Activated CD8-positive, alpha-beta memory T cell treated with anti-CD3 and anti-CD28 coated beads for 1 hour (primary cell): ENCODE measurements at places on chromosomes 6 and 20.

GRCh38 chr20:10558635-10559187 lies 115.1 kb downstream of the JAG1 start:
- DNase-seq = peak; percentile 4

DNA sequence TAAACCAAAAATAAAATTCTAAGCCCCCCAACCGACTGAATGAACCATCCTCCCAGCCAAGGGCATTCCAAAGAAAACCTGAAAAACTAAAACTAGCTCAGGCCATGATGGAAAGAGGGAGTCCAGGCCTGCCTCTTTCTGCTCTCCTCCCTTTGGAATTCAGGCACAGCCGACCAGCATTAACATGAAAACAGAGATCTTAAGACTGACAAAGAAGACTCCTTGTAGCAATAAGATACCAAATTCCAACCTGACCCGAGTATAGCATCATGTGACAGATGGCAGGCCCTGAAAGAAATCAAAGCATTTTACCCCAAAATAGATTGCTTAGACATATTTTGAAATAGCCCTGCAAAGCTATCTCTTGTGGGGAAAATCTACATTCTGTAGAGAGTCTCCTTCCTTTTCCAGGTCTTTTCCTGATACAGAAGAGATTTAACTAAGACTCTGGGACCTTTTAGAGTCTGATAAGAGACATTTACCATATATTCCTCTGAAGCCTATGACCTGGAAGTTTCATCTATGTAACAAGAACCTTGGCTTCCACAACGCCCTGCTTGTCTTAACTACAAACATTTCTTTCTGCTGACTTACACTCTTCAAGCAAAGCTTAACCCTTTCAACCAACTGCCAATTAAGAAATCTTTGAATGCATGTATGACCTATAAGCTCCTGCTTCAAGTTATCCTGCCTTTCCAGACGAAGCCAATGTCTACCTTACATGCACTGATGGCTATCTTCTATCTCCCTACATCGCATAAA lies 22.2 kb upstream of the TXLNB start:
- no peak for DNase-seq

- DNase-seq = no peak
Observed at GRCh38 chr6:36290668-36291620, 21.1 kb downstream of the PNPLA1 start.

DNA sequence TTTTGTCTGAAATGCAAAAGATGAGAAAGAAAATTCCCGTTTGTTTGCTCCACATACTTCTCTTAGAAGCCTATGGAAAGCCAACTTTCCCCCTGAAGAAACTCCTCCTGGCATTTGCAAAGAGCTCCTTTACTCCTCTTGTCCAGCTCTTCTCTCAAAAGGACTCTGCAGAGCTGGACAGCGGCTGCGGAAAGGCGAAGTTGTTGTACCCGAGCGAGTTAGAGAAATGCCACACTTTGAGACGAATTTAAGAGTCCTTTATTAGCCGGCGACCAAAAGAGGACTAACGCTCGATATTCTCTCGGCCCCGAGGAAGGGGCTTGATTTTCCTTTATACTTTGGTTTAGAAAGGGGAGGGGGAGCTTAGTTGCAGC lies 157.8 kb downstream of the TRIM27 start:
- DNase-seq = no peak

- DNase-seq = no peak
Observed at GRCh38 chr20:62917720-62918119, 8.6 kb downstream of the DIDO1 start.

DNA sequence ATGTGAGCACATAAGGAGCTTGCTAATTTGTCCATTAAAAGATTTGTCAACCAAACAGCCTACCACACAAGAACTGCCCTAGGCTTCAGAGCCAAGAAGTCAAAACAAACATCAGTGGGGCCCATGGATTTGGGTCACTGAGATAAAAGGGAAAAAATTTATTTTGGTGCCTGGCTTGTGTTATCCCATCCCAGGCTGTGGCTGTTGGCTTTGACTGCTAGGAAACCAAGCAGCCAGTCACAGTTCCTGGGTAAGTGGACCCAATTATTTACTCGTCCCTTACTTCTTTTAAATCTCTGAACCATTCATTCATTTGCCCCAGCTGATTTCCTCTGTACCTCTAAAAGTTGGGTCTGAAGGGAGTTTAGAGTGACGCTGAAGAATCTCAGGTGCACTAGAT lies 41.3 kb downstream of the EDN1 start:
- no peak for DNase-seq

- no peak for DNase-seq
Observed at GRCh38 chr6:130760006-130760405, 67.2 kb upstream of the SMLR1 start.

- no peak for DNase-seq
Observed at GRCh38 chr6:122207794-122208193, 191.7 kb upstream of the HSF2 start.

- DNase-seq = no peak
Observed at GRCh38 chr20:63292904-63293303, at the start of gene COL20A1. Gene COL20A1 (plus strand): TSS chr20:63293186. CDS start chr20:63295108, 1,922 bp downstream.

DNA sequence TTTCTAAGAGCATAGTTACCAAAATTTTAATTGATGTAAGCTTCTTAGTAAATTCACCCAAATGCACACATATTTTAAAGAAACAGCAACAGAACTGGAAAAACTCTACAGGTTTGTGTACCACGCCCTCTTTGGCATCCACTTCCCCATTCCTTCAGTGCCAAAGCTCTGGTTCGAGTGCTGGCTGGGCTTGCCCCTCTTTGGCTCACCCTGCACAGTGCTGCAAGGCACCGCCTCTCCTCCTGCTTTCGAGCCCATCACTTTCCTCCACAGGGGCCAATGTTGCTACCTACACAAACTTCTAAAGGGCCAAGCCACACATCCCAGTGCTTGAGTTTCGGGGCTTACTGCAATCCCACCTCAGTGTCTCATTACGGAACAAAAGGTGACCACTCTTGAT lies 9.6 kb downstream of the LRP11 start:
- no peak for DNase-seq

GRCh38 chr20:17538517-17539170 lies 7.5 kb upstream of the BFSP1 start:
- no peak for DNase-seq

DNA sequence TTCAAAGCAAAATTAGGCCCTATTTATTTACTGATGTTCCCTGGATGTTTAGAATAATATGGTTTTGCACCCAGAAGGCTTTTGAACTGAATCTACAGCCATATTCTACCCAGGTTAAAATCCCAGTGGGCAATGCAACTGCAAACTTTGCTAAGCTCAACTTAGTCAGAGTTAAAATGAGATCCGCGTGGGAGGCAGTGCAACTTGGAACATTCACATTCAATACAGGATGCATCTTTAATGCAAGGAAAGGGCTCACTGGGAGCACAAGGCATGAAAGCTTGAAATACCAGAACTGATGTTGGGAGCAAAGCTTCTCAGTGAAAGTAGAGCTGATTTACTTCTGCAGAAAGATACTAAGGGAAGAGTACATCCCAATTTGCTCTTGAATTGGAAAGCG lies 281.2 kb upstream of the DEFB112 start:
- no peak for DNase-seq

GRCh38 chr6:119035459-119035858 lies 43.0 kb downstream of the FAM184A start:
- DNase-seq = no peak

DNA sequence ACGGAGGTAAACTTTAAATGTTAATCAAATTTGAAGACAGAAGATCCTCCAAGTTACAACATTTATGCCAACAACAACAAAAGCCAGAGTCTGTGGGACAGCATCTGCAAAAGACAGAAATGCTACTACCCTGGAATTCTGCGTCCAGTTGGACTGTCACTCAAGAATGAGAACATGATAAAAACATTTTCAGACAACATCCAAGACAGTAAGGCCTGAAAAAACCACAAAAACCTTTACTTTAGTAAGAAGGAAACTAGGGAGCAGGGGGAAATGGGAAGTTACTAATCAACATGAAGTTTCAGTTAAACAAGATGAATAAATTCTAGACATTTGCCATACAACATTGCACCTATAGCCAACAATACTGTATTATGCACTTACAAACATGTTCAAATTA lies 77.6 kb downstream of the MLIP start:
- DNase-seq = no peak

DNA sequence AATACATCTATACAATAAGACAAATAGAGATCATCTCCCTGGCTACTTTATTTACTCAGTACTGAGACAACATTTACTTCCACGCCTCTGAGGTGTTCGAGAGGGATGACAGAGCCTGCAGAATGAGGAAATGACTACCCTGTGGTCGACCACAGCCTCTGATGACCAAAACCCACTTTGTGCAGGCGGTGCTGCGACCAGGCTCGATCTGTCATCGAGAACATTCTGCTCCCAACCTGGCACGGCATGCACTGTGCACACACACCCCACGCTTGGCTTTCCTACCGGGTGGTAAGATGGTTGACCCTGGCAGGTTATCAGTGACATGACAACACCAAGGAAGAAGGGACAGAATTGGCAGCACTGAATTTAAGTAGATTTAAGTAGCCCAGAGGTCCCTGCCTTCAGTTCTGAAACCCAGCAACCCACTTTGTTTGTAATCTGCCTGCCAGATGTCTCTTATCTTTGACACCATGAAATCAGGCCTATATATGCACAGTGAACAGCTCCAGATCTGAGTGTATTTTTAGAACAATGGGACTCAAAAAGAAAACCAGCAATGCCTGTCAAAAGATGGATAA lies 42.6 kb downstream of the TTI1 start:
- DNase-seq = peak; percentile 29

- no peak for DNase-seq
Observed at GRCh38 chr20:23541330-23541729, 27.0 kb downstream of the CST9L start.

- no peak for DNase-seq
Observed at GRCh38 chr6:47665112-47665511, 33.3 kb upstream of the ADGRF4 start.

GRCh38 chr20:49028684-49029083 lies 17.4 kb upstream of the CSE1L start:
- DNase-seq = no peak

- no peak for DNase-seq
Observed at GRCh38 chr6:37936150-37936549, 116.6 kb downstream of the ZFAND3 start.

DNA sequence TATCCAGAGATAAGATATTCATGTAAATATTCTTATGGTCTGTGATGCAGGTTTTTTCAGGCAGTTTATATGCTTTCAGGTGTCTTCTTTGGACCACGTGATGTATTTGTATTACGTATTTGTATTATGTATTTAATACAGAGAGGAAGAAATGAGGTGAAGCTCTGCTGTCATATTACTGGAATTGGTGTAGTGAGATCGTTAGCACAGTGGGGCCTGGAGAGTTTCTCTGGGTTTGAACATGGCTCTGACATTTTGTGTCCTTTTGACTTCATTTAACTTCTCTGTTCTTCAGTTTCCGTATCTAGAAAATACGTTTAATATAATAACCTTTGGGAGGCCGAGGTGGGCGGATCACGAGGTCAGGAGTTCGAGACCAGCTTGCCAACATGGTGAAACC lies 1.6 kb upstream of the PRIM2 start:
- DNase-seq = no peak

DNA sequence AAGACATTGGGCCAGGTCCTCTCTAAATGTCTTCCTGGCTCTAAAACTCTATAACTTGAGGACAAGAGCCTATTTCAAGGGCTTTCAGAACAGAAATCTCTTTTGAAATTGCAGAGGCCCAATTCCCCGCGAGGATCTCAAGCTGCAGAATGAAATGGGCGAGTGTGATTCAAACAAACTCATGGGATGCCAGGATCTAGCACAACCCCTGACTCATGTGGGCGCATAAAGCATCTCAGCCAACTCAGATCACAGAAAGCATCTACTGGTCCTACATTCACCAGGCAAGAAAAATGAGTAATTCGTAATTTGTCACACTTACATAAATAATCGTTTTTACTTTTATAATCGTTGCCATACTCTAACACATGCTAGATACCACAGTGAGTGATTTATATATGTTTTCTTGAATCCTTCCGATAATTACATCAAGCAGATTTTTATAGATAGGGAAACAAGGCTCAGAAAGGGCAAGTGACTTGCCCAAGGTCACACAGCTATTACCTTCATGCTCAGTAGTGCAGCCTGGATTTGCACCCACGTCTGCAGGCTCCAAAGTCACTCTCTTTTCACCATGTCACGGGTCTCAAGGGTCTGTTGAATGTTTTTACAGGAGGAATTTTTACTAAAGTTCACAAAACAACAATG lies 26.2 kb downstream of the FOXF2 start:
- DNase-seq = no peak

DNA sequence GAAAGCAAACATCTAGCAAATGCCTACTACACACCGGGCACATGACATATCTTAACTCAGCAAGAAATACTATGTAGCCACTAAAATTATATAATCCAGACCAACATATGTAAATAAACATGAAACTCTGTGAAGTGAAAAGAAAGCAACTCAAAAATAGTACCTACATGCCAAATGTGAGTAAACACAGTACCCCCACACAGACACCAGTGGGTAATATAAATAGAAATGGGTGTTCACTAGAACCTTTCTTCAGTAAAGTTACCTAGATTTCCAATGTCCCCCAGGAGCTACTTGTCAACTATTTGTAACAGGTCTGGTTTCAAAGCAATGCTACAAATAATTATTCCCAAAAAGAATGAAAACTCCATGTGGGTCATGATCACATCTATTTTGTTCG lies 25.5 kb downstream of the TRERF1 start:
- DNase-seq = no peak

DNA sequence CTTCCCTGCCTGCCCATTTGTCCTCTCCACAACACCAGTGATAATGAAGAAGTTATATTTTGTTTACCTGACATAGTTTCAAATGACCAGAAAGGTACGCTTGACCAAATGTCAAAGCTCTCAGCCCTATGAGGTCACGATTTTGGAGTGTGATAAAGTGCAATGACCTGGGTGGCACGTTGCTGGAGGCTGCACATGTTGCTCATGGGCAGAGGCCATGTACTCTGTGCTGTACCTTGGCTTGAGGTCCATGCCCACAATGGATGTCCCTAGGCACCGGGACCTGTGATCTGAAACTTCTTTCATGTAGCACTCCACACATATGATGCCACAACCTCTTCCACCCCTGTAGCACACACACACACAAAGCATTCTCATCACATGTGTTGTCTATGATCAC lies 164.0 kb upstream of the HEY2 start:
- no peak for DNase-seq

GRCh38 chr6:103723438-103724322 lies 1136.0 kb downstream of the HACE1 start:
- DNase-seq = no peak

DNA sequence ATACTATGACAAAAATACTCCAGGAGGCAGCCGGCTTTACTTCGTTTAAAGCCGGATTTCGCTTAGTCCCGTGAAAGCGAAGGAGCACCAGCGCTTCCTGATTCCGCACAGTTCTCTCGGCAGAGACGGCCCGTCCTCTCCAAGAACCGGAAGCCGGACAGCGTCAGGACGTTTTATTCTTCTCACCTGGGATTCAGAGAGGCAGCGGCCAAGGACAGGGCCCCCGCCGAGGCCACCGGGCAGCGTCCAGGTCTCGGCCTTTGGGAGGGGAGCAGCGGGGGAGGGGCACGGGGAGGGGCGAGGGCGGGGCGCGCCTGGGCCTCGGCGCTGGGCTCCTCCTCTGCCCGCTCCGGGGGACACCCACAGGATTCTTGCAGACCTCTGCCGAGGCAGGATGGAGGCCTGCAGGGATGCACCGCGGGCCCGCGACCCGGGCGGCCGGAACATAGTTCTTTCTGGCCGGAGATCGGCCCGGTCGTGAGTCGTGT lies 2.8 kb upstream of the DIDO1 start:
- no peak for DNase-seq
